ENCODE measurements at places on chromosomes 2 and 18. TPM values are rescaled to one million over a fixed set of nuclear protein-coding genes. Genes with fewer than 3 reads are reported as not detected.

DNA sequence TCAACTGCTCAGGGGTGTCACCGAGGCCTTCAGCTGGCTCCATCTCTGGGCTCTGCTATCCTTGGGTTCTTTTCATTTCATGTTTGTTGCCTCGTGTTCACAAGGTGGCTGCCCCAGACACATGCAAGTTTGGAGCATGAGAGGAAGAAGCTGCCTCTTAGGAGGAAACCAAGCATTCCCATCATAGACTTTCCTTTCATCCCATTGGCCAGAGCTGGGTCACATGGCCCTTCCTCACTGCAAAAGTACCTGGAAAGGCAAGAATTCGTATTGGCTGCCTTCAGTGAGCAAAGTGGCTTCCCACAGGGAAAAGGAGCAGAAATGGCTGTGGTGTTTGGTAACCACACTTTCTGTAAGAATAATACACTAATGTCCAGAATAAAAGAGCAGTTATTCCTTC is 155.7 kb upstream of the RAB12 start:
- no peaks in the 10 kb centered on the region for H3K36me3 ChIP-seq
- H3K4me1 ChIP-seq = no peaks in the 10 kb centered on the region
- no peaks in the 10 kb centered on the region for H3K27me3 ChIP-seq
- no peak overlapping the region for H3K27ac ChIP-seq
- no peak overlapping the region for H3K4me3 ChIP-seq

- DNase-seq = no peak
- H3K27me3 ChIP-seq = no peaks in the 10 kb centered on the region
- no peak overlapping the region for H3K4me3 ChIP-seq
- H3K4me1 ChIP-seq = peaks cover 5% of the 10 kb centered on the region
Measured at GRCh38 chr18:35510076-35510651, 12.4 kb upstream of the INO80C start.

GRCh38 chr2:567496-567864 is 109.7 kb downstream of the TMEM18 start:
- H3K27me3 ChIP-seq = no peaks in the 10 kb centered on the region
- H3K36me3 ChIP-seq = no peaks in the 10 kb centered on the region
- H3K4me3 ChIP-seq = no peak overlapping the region

DNA sequence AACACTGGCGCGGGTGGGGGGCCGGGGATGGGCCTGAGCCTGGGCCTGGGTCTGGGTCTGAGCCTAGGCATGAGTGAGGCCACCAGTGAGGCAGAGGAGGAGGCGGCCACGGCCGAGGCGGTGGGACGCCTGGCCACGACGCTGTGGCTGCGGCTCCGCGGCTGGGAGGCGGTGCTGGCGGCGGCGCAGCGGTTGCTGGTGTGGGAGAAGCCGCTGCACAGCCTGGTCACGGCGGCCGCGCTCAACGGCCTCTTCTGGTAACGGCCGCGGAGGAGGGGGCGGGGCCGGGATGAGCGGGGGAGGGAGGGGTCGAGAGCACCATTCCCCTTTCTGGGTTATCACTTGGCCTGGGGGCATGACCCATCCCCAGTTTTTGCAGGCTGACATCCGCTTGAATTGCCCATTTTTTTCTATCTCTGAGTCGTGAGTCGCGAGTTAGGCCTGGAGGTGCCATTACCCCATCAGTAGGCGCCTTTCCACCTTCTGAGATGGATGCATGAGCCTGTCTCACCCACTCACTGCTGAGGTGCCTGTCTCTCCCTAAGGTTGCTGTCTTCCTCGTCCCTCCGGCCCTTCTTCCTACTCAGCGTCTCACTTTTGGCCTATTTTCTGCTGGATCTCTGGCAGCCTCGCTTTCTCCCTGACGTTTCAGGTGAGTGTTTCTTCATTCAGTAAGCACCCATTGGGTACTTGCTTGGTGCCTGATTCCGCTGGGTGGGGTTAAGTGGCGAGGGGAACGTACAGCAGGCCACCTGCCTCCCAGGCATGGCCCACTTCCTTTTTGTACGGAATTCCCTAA is 501 bp downstream of the RETREG2 start:
- H3K36me3 ChIP-seq = peaks cover 47% of the 10 kb centered on the region
- peak overlapping the region; percentile 91 for H3K4me3 ChIP-seq
- peak overlapping the region; percentile 99 for H3K27ac ChIP-seq

GRCh38 chr2:156563994-156564753 is 128.0 kb downstream of the GPD2 start:
- H3K27me3 ChIP-seq = no peaks in the 10 kb centered on the region
- H3K36me3 ChIP-seq = no peaks in the 10 kb centered on the region
- no peak for DNase-seq
- no peak overlapping the region for H3K4me3 ChIP-seq

DNA sequence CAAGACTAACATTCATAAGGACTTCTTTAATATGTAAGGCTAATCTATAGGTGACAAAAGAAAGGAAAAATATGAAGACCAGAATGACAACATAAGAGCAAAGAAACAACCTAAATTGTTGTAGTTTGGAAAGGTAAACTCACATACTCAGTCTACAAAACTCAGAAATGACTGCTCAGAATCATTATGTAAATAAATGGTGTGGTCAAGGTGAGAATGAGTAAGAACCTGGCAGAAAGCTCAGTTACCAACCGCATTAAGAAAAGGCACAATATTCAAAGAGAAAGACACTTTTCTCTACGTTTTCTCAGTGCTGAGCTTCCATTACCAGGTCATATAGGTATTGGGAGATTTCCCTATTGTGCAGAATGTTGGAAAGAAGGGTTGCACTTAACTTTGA is 15.8 kb downstream of the ATF2 start:
- H3K4me3 ChIP-seq = no peak overlapping the region
- H3K27me3 ChIP-seq = no peaks in the 10 kb centered on the region
- no peaks in the 10 kb centered on the region for H3K36me3 ChIP-seq

DNA sequence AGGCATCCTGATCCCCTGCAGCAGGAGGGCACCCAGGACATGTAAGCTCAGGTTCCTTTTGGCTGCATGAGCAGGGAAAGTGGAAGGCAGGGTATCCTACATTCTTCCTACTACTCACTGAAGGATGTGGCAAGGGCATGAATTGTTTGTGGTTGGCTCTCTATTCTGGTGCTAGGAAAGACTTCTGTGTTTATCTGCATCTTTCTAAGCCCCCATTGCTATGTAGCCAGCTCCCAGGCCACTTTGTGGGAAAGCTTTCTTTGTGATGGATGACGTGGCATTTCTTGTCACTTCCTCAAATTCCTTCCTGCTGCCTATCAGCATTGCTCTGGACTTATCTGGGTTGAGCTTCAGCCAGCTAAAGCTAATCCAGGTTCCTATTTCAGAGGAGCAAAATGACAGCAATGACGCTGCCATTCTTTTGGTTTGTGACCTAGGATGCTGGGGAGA is 46.2 kb downstream of the MEIS1 start:
- H3K4me3 ChIP-seq = no peak overlapping the region
- H3K4me1 ChIP-seq = peaks cover 19% of the 10 kb centered on the region
- H3K36me3 ChIP-seq = peaks cover 4% of the 10 kb centered on the region
- no peak overlapping the region for H3K27ac ChIP-seq
- DNase-seq = peak; percentile 31

DNA sequence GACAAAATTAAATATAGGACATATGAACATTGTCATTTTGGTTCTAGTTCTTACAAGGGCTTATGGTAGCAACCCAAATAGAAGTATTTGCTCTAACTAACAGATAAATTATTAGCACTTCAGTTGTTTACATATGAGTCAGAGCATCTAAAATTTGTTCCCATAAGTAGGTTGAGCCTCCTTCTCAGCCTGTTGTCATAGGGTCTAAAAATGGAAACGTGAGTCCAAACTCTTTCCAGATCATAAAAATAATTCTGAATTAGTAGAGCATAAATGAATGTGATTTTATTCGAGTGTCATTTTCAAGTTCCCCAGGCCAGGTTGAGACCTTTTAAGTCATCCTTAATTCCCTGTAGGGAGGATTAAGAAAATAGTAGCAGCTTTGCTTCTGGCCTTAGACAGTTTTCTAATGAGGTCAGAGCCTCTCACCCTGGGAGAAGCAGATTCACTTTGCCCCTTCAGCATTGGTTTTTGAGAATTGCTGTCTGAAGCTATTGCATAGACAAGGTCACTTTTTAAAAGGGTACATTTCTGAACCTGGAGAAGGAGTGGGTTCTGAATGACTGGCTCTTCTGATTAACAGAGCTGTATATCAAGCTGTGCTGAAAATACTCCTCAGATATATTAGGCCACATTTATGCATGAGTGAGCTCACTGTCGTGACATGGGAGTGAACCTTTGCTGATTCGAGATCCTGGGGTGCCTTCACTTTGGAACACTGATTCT is 164.3 kb downstream of the NEDD4L start:
- DNase-seq = no peak
- H3K4me1 ChIP-seq = peaks cover 46% of the 10 kb centered on the region
- no peak overlapping the region for H3K4me3 ChIP-seq
- no peak overlapping the region for H3K27ac ChIP-seq
- no peaks in the 10 kb centered on the region for H3K36me3 ChIP-seq
- no peaks in the 10 kb centered on the region for H3K27me3 ChIP-seq

- H3K27me3 ChIP-seq = no peaks in the 10 kb centered on the region
- no peak for DNase-seq
- H3K27ac ChIP-seq = no peak overlapping the region
- H3K36me3 ChIP-seq = no peaks in the 10 kb centered on the region
Measured at GRCh38 chr18:7607540-7608173, 40.5 kb downstream of the PTPRM start.

AQP12A gene
- polyA plus RNA-seq = not detected

All from stomach (tissue), 19 donors.